ENCODE measurements at places on chromosomes 6 and 20.

DNA sequence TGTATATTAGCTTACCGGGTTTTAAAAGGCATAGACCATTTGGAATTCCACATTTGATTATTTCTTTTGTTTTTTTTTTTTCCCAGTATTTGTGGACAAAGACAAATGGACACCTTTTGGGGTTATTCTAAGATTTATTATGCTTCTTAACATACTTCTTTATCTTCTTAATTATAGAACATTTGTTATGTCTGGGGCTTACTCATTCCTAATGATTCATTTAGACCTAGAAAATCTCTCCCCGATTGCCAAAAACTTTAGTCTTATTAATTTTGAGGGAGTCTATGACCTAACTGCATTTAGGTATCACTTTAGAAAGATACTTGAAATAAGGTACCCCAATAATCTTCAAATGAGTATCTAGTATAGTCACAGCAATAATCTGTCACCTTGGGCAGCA, 170.7 kb upstream of the PREP start:
- no peak for DNase-seq

GRCh38 chr20:24732076-24732475, 217.0 kb upstream of the CST7 start:
- no peak for DNase-seq

DNA sequence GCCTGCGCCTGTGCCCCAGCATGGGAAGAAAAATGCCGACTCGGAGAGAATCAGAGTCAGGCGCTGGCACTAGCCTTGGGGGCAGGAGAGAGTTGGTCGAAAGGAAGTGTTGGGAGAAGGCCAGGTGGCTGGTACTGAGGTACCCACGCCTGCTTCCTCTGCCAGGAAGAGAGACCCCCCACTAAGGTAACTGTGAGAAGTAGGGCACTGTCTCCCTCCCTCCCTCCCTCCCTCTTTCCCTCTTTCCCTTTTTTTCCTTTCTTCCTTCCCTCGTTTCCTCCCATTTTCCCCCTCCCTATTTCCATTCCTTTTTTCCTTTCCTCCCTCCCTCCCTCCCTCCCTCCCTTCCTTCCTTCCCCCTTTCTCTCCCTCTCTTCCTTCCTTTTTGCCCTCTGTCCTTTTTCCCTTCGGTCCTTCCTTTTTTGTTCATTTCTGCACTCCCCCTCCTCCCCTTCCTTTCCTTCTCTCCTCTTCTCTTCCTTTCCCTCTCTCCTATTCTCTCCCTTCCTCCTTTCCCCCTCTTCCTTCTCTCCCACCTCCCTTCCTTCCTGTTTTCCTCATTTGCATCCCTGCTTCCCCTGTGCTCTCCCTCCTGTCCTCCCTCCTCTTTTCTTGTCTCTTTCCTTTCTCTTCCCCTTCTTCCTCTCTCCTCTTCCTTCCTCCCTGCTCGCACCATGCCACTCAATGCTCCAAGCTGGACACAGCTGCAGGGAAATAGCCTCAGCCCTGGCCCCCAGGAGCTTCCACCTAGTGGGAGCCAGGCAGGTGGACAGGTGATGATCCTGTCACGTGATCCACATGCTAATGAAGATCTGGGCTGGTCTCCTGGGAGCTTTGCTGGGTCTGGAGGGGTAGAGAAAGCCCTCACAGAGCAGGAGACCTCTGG, 148.0 kb downstream of the DHX35 start:
- no peak for DNase-seq

DNA sequence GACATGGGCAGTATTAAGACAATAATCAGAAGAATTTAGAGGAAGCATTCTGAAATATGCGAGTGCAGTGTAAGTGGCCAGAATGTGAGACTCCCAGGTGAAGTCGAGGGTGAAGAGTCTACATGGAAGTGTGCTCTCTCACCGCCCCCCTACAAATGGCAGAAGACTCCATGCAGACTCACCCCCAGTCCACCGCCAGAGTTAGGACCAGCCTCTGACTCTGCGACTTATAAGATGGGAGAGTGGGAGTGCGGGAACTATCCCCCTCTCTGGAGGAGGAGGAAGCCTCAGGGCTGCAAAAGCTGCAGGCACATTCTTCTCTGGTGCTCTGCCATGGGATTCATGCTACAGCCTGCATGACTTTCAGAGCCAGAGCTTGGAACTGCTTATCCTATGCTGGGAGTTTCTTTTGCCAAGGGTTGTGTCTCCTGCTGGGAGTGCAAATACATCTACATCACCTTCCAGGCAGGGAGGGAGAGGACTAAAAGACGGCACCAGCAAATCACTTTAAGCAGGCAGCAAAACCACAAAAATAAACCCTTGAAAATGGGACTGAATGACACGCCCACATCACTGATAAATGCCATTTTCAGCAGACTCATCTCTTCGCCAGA, 206.7 kb upstream of the SULF2 start:
- no peak for DNase-seq

GRCh38 chr20:42051921-42052320, 433.7 kb upstream of the CHD6 start:
- no peak for DNase-seq

- DNase-seq = no peak
Observed at GRCh38 chr20:24782301-24782700, 166.8 kb upstream of the CST7 start.

GRCh38 chr6:12957321-12958051, 240.9 kb downstream of the PHACTR1 start:
- no peak for DNase-seq

DNA sequence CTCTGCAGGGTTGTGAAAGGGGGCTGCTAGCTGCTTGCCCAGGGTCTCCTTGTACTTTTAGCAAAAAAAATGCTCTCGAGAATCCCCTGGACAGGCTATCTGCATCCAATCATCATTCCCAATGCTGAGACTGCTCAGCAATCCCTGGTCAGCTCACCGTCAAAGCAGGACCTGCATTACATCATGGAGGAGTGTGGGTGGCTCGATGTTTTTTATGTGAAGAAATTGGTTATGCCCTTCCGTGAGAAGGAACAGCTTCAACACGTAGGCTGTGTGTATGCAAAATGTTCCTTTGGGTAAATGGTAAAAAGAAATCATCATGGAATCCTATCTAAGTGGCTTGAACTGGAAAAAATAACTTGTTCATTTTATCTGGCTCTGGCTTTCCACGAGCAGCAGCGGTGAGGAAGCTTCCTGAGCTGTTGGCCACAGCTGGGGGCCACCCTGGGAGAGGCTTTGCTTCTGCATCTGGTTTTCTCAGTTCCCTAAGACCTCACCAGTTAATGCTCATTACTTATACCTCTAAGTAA, 111.4 kb downstream of the FYN start:
- peak; percentile 26 for DNase-seq

- DNase-seq = no peak
Observed at GRCh38 chr20:62702895-62703852, 5.5 kb upstream of the NTSR1 start.

DNA sequence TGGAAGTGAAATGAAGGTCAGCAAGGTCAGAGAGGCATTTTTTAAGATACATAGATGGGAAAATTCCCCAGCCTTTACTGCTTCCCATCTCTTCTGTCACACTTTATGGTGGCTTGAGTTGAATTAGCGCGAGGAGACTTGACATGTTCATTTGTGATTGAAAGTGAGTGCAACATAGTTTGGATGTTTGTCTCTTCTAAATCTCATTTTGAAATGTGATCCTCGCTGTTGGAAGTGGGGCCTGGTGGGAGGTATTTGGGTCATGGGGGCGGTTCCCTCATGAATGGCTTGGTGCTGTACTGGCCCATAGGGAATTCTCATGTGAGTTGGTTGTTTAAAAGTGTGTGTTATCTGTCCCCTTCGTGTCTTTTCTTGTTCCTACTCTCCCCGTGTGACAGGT, 237.2 kb downstream of the CDKAL1 start:
- DNase-seq = no peak

DNA sequence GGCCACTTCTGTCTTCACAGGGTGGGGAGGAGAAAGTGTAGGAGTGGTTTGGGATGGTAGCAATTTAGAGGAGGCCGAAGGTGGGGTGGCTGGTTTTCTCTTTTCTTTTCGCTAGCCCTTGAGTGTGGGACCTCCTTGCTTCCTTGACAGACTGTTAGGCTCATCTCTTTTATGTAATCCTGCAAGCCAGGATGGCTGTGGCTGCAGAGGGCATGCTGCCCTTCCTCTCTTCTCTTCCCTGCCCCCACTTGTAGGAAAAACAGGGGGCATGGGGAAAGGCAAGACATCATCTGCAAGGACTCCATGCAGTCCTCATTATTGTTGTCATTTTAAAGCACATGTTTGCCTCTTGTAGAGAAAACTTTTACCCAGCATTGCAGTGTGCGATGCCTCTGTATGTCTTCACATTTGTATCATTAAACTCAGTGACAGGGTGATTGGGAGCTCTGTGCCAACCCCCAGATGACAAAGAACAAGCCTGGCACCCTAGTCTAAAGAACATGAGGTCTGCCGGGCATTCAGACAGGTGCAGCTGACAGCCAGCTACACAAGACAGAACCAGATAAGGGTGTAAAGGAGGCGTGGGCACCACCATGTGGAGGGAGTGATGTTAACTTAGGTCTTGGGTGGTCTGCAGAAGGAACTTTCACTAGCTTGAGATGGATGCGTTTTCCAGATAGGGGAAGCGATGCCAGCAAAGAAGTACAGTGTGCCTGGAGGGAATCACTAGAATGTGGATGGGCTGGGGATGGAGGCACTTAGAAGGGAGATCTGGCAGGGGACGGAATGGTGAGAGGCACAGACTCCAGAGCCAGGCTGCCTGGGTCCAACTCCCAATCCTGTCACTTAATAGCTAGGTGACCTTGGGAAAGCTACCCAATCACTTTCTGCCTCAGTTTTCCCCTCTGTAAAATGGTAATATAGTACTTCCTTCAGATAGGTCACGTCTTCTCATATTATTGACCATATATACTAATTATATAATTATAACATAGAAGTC, 207.6 kb downstream of the TBC1D7 start:
- no peak for DNase-seq

GRCh38 chr6:31574106-31575061, 981 bp upstream of the TNF start:
- no peak for DNase-seq

DNA sequence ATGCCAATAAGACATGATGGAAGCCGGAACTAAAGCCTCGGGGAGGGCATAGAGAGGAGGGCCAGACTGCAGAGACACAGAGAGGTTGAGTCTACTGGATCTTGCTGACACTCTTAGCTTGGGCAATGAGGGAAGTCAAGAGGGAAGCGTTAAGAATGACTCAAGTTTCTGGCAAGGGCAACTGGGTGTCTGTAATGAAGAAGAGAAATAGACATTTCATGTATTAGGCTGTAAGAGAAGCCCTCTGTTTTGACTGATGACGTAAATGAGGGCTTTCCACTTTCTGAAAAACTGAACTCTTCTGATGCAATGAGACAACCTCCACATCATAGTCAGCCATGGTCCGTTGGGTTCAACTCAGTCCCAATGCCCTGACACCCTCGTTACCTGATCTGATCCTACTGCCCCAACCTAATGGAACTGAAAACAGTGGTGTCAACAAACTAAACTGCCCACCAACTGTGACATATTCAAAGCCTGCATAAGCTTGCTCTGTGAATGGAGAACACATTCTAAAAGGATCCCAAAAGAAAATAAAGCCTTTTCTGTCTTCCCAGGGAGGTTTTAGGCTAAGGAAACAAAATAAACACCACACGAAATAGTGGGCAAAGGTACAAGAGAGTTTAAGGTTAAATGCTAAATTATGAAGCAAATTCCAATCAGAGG, 45.8 kb upstream of the PNRC1 start:
- no peak for DNase-seq

- no peak for DNase-seq
Observed at GRCh38 chr6:125816828-125817280, 26.1 kb downstream of the NCOA7 start.

GRCh38 chr6:15901141-15902115, 227.5 kb upstream of the MYLIP start:
- no peak for DNase-seq

DNA sequence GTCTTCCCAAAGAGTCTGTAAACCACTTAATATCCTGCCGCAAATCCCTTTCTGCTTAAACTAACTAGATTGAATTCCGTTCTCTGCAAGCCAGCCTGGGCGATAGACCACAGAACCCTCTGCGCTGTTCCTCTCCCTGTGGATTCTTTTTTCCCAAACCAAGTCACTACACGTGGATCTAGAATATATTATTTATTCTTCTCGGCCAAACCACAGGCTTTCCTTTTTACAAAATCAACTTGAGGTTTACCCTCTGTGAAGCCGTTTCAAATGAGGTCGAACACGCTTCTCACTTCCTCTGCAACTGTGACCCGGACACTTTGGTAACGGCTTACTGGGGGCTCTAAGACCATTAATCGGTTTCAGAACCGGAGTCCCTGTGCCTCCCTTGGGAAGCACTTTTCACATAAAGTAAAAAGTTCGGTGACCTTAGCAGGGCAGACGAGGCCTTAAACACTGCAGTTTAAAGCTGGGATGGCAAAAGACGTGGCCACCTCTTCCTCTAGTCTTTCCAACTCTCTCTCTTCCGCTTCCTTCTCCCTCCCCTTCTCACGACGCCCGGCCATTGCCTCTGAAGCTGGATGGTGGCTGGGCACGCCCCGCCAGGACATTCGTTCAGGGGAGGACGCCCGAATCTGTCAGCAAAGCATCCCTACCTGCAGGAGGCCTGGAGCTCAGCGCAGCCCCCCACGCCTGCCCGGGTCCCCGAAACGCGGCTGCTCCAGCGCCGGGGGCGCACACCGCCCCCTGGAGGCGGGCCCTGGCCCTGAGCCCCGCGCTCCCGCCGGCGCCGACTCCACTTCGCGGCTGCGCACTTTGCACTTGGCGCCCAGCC, 55.0 kb upstream of the FOXC1 start:
- peak; percentile 37 for DNase-seq

- DNase-seq = no peak
Observed at GRCh38 chr6:150516199-150516598, 83.5 kb upstream of the PLEKHG1 start.

DNA sequence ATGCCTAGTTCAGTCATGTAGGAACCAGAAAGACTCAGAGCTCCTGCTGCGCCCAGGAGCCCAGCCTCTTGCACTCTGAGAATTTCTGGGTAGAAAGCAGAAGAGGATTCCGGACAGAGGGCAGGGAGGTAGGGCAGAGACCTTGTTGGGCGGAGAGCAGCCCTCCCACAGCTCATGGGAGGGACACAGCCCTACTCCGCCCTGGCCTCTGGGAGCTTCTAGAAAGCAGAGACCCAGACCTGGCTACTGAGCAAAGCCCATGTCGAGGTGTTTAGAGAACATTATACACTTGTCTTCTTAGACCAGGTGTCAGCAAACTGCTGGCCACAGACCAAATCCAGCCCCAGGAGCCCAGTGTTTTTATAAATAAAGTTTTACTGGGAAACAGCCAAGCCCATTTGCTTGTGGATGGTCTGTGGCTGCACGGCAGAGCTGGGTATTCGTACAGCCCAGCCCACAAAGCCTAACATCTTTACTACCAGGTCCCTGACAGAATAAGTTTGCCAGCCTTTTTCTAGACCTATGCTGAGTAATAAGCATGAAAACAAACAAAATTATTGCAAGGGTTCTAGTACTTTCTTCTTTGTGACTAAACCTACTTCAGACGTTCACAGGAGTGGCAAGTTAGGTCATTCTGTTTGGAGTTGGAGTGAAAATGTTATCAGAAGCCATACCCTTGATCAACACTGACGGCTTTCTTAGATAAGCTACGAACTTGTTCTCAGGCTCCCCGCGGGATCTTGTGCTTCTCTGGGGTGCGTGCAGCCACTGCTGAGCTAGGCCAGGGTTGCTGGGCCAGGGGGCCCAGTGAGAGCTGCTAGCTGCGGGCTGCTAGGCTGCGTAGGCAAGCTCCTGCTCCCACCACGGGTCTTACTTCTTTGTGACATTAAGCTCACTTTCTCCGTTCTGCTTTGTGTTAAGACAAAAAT, 235.1 kb upstream of the FOXQ1 start:
- DNase-seq = no peak

Data from activated T-helper 9 cell treated with anti-CD3 and anti-CD28 coated beads, Interleukin-2, amount 50 U/mL, for 16 hours (primary cell).